ENCODE measurements at places on chromosomes 11 and 22. TPM values are rescaled to one million over a fixed set of nuclear protein-coding genes. Genes with fewer than 3 reads are reported as not detected.
A peak's percentile ranks its signal among the peaks of the same experiment; 100 is the strongest.

DNA sequence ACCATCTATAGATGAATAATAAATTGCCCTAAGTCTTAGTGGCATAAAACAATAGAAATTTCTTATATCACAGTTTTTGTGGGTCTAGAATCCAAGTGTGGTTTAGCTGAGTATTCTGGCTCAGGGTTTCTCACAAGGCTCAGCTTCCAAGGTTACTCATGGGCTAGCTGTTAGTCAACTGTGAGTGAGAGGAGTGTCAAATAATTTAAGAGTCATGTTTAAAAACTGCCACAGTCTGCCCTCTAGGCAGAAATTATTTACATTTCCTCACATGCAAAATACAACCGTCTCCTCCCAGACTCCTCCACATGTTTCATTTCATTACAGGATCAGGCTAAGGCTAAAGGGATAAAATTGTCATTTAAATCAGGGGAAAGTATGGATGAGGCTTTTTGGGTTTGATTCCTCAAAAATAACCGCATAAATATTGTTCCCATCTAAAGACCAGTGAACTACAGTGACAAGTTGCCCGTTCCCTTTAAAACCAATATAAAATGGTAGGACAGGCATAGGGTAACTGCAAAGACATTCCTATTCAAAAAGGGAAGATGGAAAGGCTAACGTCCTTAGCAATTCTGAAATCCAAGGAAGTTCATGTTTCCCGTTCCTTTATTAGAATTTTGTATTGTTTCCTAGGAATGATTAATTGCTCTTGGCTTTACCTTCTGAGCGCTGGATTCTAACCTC, 324.3 kb downstream of the DYNC2H1 start:
- DNase-seq: no peak

DNA sequence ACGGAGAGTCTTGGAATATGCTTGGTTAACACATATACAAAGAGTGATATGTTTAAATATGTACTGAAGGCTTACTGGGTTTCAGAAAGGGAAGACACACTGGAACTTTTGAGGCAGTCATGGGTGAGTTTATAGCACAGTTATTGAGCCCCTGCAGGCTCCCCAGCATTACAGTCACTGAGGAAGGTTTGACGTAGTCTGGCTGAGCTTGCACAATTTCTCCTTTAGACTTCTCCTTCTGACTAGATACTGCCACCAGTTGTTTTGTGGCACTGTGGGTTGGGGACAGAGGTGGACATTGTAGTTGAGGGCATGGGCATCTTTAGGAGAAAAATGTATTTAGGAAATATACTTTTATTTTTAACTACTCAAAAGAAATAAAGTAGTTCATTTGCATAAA, 285.4 kb downstream of the C11orf87 start:
- DNase-seq: no peak

DNA sequence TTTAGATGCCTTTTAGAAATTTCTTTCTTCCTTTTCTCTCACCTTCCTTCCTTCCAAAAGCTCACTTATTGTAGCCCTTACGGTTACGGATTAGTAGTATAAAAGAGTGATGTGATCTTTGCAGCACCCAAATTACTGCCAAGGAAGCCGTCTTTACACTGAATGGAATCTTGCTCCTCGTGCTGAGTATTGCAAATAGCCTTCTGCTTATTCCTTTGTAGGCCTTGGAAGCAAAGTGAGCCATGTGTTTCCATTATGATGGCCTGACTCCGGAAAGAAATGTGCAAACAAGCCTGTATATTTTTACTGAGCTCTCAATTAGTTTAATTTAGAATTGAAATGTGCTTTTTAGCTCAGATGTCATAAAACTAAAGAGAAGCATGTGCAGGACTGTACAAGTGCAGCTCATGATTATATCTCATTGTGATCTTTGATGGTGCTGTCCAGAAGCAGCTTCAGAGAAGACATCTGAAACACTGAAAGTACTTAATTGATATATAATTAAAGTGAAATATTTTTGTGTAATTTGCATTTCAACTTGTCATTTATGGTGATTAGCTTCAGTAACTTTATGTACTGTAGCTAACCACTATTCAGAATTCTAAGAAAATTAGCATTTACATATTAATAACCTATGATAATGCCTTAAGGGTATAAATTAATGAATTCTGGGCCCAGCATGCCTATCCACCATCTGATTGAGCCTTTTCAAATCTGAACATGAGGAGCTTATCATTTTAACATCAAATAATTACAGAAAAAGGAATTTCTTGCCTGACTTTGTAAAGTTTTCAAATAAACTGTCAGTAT, 129.3 kb downstream of the GRIA4 start:
- no peak for DNase-seq

GRCh38 chr11:19868281-19868821, 155.7 kb downstream of the NAV2 start:
- DNase-seq: peak; percentile 17

- DNase-seq: no peak
Measured at GRCh38 chr11:69834251-69834650, 15.0 kb upstream of the FGF3 start.

DNA sequence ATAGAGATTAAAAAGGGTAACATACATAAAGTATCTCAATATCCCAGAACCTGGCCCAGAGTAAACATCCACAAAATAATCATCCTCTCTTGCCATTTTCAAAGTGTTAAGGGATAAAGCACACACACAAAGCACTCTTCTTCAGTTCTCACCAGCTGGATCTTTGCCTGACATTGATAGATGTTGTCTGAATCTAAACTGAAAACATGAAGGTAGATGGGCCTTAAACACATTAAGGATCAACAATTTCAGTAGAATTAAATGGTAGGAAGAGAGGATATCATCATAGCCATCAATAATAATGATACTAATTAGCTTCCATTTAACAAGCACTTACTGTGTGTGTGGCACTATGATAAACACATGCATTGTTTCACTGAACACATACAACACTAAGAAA, 261.1 kb downstream of the OPCML start:
- no peak for DNase-seq

DNA sequence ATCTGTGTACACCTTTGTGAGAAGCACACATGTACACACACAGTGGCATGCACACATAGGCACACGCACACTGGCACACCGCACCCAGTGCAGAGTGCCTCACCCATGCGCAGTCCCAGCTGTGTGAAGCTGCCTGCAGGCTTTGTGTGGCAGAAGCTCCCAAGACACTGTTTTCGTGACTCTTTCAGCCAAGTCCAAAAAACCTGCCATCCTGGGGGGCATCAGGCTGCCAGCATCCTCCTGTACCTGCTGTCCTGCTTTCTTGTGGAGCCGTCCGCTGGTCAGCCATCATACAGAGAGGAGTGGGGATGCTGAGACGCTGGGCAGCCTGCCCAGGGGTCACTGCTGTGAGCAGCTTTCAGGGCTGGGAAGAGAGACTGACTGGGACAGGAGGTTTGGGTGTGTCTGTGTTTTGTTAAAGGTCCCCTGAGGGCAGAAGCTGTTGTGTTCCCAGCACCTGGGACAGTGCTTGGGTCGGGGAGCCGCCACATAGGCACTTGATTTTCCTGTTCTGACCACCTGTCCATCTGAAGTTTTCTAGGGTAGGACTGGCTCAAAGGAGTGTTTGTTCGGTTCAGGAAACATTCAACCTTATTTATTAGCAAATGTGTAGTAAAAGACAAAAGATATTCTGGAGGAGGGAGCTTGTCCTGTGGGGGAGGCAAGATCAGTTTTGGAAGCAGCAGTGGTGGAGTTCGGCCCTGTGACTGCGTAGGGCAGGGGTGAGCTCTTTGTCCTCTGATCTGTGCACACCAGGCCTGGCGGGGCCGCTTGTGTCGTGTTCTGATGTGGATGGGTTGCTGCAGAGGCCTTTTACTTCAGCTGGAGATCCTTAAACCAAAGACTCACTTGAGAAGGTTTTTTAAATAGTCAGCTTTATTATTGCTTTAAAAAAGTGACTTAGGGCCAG, 29.7 kb downstream of the AP2A2 start:
- DNase-seq: peak; percentile 24

GRCh38 chr11:119536801-119537200, 113.8 kb upstream of the THY1 start:
- no peak for DNase-seq

DNA sequence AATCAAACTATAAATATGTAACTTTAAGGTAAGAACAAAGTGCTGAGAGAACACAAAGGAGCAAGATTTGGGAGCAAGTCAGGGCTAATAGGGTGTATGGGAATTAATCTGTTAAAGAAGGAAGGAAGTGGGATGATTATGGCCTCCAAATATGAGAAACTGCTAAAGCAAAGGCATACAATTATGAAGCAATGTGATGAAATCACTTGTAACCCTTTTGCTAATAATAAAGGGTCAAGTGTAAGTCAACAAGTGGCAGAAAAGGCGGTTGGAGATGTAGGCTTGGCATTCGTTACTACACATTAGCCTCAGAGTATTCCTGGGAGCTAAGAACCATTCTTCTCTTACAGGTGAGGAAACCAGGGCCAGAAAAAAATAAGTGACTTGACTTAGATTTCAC, 1002.3 kb upstream of the TENM4 start:
- no peak for DNase-seq

- DNase-seq: no peak
Measured at GRCh38 chr11:61698173-61698948, 18.2 kb downstream of the DAGLA start.

GRCh38 chr22:25875461-25875860, 133.5 kb downstream of the MYO18B start:
- DNase-seq: no peak

GRCh38 chr11:86459682-86460460, 85.2 kb downstream of the CCDC81 start:
- DNase-seq: peak; percentile 97

- DNase-seq: no peak
Measured at GRCh38 chr11:9203691-9204311, 61.3 kb downstream of the DENND5A start.

DNA sequence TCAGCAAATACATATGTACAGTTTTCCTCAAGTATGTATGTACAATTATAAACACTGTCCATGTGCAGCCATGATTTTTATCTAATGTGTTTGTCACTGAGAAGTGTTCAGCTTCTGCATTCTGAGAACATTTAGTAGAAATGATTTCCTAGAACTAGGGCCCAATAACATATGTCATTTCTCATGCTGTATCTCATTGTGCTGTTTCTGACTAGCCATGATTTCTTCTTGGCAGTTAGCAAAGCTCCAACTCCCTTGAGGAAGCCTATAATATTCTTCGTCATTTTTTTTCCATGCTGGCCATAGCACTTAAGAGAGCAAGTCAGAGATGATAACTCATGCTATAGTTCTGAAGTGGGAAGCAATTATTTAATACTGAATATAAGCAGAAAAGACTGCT, 187.8 kb downstream of the DDX10 start:
- no peak for DNase-seq

GRCh38 chr11:74318241-74318932, 6.9 kb upstream of the P4HA3 start:
- DNase-seq: no peak

DNA sequence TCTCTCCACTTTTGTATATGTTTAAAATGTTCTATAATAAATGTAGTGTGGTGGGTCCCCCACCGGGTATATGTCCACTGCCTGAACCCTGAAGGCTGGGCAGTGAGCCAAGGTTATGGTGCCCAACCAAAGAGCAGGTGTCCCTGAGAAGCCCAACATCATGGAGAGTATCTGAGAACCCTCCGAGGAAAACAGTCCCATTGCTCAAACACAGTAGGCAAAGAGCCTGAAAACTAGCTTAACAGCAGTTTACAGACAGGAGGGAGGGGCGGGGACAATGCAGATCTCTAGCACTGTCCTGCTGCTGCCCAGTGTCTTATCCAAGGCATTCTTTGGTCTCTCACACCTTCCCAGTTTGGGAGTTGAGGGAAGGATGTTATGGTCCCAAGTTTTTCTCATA, 91.0 kb downstream of the TMPRSS5 start:
- no peak for DNase-seq

DNA sequence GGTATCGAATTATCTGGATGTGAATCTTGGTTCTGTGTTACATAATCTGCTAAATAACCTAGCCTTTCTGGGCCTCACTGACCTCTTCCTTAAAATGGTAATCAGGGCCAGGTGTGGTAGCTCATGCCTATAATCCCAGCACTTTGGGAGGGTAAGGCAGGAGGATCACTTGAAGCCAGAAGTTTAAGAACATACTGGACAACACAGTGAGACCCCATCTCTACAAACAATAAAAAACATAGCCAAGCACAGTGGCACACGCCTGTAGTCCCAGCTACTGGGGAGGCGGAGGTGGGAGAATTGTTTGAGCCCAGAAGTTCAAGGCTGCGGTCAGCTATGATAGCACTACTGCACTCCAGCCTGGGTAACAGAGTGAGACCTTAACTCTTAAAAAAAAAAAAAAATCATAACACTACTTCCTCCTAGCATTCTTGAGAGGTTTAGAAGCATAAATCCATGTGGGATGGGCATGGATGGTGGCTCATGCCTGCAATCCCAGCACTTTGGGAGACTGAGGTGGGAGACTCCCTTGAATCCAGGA, 72.5 kb downstream of the C11orf65 start:
- no peak for DNase-seq

DNA sequence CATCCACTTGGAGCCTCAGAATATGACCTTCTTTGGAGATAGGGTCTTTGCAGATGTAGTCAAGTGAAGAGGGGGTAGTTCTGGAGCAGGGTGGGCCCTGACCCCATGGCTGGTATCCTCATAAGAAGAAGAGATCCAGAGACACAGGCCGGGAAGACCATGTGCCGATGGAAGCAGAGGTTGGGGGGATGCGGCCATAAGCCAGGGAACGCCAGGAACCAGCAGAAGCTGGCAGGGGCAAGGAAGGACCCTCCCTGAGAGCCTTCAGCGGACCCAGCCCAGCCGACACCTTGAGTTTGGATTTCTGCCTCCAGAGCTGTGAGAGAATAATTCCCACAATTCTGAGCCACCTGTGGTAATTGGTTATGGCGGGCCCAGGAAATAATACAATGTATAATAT, 26.1 kb upstream of the SMIM38 start:
- no peak for DNase-seq

DNA sequence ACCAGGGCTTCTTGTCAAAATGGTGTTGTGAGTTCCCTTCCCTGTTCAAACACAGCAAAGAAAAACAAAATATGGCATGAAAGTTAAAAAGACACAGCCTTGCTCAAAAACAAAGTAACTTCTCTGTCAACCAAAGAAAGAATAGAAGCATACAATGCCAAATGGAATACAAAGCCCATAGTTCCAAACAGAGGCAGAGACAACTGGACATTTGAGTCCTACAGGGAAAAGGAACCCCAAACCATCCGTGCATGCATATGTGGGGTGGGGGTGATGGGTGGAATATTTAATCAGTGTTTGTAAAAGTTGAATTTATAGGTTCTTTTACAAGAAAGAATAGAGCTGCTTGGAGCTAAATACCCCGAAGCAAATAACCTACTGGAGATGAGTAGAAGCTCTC, 218.7 kb downstream of the FAM76B start:
- no peak for DNase-seq

GRCh38 chr22:38033522-38034277, 23.5 kb upstream of the PICK1 start:
- DNase-seq: peak; percentile 87

- no peak for DNase-seq
Measured at GRCh38 chr11:127037596-127037995, 37.0 kb upstream of the KIRREL3 start.

The CDPF1 gene
- total RNA-seq: 12.8 TPM

The FGF4 gene
- total RNA-seq: not detected

The CFL1 gene
- total RNA-seq: 330 TPM

The OR10S1 gene
- not detected for total RNA-seq

The NECTIN1 gene
- total RNA-seq: 5.3 TPM

The SPCS2 gene
- total RNA-seq: 53.6 TPM

The NPAS4 gene
- total RNA-seq: not detected

The APLNR gene
- total RNA-seq: 6.1 TPM

The RASGRP2 gene
- 2.8 TPM for total RNA-seq

All from thyroid gland (tissue), 4 donors.